ENCODE measurements at places on chromosomes 7 and 10. TPM values are rescaled to one million over a fixed set of nuclear protein-coding genes. Genes with fewer than 3 reads are reported as not detected.
A peak's percentile ranks its signal among the peaks of the same experiment; 100 is the strongest.

GRCh38 chr10:45227042-45227441, 88.4 kb downstream of the OR13A1 start:
- no peak for DNase-seq

DNA sequence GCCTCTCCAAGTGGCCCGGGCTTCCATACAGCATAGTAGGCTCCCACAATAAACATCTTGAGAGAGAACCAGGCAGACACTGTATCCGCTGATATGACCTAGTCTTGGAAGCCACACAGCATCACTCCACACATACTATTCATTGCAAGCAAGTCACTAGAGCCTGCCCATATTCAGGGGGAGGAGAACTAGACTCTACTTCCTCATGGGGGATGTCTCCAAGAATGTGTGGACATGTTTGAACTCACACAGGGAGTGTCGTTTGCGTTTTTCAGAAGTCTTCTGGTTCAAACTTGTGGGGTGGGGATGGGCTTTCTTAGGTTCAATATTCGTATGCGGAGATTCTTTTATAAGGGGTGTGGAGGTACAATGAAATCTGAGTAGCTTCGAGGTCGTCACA, 232.6 kb upstream of the HABP2 start:
- DNase-seq: no peak

DNA sequence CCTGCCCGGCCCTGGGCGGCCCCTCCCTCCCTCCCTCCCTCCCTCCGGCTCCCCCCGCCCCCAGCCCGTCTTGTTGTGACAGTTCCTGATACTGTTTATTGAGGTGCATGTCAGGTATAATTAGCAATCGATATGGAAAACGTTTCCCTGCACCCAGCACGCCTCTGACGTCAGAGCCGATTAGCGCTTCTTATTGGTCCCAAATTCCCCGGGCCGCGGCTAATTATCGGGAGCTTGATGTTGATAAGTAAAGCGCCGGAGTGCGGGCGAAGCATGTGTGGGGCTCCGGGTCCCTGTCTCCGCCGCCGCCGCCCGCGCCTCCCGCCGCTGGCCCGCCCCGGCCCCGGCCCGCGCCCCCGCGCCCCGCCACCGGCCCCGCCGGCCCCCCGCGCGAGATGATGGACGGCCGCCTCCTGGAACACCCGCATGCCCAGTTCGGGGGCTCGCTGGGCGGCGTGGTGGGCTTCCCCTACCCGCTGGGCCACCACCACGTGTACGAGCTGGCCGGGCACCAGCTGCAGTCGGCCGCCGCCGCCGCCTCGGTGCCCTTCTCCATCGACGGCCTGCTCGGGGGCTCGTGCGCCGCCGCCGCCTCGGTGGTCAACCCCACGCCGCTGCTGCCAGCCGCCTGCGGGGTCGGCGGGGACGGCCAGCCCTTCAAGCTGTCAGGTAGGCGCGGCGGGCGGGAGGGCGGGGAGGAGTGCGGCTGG, at the start of gene UNCX:
Gene UNCX (plus strand): TSS at position 250 of the 710 bp plus-strand sequence. CDS start 146 bp downstream, at position 396.
- no peak for DNase-seq

Gene TMEM72
- not detected for total RNA-seq

- no peak for DNase-seq
Measured at GRCh38 chr7:154879629-154880028, 123.3 kb downstream of the PAXIP1 start.

GRCh38 chr10:120451968-120452367, 5.1 kb upstream of the PLPP4 start:
- no peak for DNase-seq

Gene ADRB1
- 0.07 TPM for total RNA-seq

Gene MRLN
- total RNA-seq: not detected

DNA sequence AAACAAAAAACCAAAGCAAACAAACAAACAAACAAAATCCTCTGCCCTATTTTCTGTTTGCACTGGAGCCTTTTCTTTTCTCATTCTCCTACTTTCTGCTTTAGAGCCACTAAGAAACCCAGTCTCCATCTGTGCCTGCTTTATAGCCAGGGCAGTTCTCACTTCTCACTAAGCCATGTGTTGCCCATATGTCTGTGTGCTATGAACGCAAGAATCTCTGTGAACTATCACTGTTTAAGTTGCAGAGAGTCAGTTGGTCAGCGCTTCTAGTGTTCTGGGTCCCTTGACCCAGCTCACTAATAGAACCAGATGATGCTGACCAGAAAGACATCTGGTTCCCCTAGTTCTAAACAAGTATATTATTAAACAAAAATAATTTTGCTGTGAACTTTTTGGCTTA, 81.4 kb downstream of the FAM185A start:
- DNase-seq: no peak

Gene BTBD16
- 0.29 TPM for total RNA-seq

- DNase-seq: peak; percentile 86
Measured at GRCh38 chr10:123150271-123150985, 2.5 kb downstream of the HMX2 start.

Gene DYNC1I1
- total RNA-seq: 17.4 TPM

Gene PRPS1L1
- not detected for total RNA-seq

- no peak for DNase-seq
Measured at GRCh38 chr7:39554583-39555165, 11.5 kb upstream of the YAE1 start.

Gene HOGA1
- not detected for total RNA-seq

Gene FAM24B
- not detected for total RNA-seq

Gene CNPY1
- total RNA-seq: not detected

Gene SMIM30
- 33.6 TPM for total RNA-seq

DNA sequence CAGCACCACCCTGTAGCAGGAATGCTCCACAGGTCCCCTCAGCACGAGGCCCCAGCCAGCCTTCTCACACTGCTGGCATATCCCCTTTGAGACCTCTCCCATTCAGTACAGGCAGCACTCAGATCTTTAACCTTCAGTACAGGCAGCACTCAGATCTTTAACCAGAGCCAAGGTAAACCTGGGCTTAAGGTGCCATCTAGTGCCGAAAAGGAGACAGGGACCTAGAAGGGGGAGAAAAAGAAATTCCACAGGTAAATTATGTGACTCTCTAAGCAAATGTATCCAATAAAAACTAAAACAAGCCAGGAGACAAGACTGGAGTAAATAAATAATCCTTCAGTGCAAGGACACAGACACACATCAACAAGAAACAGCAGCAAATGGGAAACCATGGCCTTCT, 358.6 kb downstream of the PTPRN2 start:
- peak; percentile 48 for DNase-seq

DNA sequence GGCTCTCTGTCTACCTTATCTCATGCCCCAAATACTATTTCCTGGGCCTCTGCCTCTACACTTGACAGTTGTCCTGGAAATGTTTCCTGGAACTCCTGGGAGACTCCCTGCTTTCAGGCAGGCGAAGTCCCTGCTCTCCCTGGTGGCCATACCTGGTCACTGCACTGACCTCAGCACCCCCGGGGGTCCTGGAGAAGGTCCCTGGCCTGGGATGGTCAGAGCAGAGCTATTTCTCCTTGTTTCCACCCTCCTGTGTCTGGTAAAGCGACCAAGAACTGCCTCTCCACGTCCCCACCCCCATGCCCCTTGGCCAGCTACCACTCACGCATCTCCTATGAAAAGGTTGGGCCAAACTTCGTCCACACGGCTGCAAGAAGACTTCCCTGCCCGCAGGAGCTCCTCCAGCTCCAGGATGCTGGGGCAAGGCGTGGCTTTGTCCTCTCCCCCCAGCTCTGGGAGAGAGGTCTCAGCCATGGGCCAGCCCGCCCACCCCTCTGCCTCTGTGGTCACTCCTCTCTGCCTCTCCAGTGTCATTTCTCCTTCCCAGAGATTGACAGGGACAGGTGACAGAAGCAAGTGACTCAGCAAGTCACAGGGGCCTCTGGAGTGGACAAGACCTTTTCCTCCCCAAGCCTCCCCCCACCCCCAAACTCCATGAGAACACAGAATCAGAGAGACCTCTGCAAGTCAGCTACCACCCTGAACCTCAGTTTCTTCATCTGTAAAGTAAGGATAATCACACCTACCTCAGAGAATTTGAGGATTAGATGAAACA, 2.6 kb upstream of the SAMD8 start:
- DNase-seq: no peak

Gene WDR11
- 54.6 TPM for total RNA-seq

DNA sequence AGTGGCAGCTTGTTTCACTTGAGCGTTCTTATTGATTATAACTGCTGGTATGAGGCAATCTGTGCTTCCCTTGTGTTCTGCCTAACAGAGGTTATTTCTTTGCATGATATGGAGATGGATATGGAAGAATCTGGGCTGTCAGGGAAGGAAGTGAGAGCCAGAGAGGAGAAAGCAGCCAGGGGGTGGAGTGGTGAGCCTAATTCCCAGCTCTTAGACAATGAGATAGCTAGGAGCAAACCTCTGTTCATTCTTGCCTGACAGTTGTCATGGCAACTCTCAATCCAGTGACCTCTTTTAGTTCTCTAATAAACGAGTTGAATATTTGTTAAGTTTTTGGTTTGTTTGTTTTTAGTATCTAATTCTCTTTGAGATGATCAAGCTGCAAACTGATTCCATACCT, 214.3 kb downstream of the NRG3 start:
- no peak for DNase-seq

Gene GIMAP1
- total RNA-seq: not detected

- DNase-seq: no peak
Measured at GRCh38 chr10:125159486-125159931, 854 bp downstream of the CTBP2 start.
